ENCODE measurements at places on chromosomes 5 and 9.

- DNase-seq = no peak
Observed at GRCh38 chr5:106290841-106291240, 1379.9 kb downstream of the EFNA5 start.

DNA sequence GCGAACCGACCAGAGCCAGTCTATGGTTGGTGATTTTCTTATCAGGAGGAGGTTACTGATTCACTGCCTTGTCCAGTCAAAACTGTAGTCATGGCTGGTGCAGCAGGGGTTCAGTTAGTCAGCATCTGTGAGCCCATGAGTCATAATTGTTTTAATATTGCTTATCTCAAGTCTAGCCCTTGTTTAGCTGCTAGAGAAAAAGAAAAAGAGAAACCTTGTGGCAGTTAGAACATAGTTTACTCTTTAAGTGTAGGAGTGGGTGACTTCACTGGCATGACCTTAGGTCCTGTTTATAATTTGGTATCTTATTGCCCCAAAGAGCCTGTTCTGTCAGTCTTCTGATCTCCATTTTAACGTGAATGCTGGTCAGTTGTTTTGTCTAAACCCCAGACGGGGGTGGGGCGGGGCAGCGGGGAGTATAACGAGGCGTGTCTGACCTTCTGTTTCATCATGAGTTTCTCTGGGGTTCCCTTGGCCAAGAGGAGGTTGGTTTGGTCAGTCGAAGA, 76.9 kb upstream of the NFIL3 start:
- DNase-seq = no peak

GRCh38 chr9:116030517-116030916, 123.1 kb upstream of the PAPPA start:
- DNase-seq = no peak

DNA sequence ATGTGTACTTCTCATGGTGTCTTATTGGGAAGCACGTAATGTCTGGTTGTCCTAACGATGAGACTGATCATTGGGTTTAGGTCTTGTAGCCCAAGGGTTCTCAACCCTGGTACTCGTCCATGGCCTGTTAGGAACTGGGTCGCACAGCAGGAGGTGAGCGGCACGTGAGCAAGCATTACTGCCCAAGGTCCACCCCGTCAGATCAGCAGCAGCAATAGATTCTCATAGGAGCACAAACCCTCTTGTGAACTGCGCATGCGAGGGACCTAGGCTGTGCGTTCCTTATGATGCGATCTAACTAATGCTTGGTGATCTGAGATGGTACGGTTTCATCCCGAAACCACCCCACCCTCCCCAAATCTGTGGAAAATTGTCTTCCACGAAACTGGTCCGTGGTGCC, 33.5 kb downstream of the CNOT6 start:
- DNase-seq = no peak
